ENCODE measurements at places on chromosomes 2 and 18.

DNA sequence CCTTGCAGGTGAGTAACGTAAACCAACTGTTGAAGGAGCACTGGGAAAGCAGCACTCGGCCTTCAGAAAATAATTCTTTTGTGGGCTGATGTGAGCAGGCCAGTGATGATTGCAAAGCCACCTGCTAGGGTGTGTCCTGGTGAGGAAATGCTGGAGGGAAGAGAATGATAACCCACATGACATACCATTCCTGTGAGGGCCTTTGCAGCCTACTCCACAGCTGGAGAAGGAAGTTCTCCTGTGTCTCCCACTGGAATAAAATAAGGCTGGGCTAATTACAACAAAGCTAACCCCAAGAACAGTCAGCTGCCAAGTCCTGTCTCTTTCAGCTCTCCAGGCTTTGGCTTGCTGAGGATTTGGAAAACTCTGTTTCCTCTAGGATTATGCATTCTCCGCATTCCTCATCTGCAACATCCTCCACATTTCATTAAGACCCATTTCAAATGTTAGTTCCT, 16.7 kb upstream of the DSG1 start:
- DNase-seq: no peak

DNA sequence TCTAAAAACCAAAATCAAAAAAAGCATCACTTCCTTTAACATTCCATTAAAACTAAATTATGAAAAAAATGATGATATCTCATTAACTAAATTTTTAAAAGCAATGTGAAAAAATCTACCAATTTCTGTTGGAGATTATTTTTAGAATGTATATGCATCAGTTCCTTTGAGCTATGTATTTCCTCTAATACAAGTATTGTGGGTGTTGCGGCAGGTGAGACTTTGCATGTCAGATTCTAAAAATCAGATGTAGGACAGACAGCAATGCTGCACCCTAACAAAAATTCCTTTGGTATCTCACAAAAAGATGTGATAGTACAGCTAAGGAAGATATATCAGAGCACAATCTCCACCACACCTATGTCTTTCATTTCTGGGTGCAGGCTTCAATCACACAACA, 6.8 kb downstream of the MBD2 start:
- no peak for DNase-seq

DNA sequence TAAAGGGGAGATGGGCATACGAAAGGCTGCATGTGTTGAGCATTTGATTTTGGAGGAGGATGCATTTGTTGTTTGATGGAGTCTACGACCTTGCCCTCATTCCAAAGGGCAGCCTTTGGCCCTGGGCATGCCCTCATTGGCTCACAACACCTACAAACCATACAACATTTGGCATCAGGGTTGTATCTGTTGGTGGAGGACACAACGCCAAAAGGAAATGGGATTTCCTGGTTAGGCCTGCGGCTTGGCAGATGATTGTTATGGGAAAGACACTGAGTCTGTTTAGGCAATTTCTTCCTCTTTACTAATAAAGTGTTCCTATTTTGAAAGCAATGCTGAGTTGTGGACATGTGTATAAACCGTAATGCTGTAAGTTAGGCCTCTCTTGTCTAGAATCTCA, 246.9 kb downstream of the LDLRAD4 start:
- DNase-seq: no peak

DNA sequence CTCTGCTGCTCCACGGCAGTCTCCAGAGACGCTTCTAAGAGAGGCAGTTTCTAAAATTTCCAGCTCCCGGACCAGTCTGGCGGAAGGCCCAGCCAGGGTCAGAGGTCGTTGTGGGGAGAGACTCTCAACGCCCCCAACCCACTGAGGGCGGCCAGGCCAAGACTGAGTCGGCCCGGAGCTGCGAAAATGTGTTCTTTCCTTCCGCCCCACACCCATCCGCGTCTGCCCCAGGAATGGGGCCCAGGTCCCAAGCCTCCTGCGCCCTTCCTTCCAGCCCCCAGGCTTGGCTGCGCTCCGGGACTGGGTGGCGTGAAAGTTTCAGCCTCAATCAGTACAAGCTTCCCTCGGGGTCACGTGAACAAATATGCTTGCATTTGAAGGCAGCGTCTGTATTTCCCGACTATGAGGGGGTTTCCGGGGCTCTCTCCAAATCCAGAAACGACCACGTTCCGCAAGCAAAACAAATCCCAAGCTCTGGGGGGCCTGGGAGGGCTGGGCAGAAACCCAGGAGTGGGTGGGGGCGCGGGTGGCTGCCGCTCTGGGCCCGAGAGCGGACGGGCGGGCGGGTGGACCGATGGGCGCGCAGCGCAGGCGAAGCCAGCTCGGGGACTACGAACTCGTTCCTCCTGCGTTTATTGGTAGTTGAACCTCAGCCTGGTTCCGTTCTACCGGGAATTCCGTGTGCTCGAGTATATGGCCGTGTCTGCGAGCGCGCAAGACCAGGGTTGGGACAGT, 3.3 kb downstream of the HOXD3 start:
- DNase-seq: no peak

GRCh38 chr2:11326677-11327211, 17.7 kb downstream of the ROCK2 start:
- DNase-seq: no peak

DNA sequence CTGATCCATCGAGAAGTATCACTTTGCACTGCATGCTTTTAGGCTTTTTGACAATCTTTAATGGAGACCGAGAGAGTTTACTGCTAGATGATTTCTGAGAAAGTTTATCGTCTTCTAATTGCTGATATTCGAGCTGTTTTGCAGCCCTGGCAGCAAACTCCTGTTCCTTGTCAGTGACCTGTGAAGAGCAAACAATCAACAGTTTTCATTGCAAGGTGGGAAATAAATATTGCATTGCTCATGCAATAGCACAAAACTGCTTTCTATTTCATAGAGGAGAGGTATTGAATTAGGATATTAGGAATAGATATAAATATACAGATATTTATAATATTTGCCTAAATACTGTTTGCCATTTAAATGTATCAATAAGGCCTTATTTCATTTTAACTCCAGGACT, 65.5 kb downstream of the EPB41L3 start:
- DNase-seq: no peak

- no peak for DNase-seq
These were observed 36.7 kb downstream of the IL1R2 start for GRCh38 chr2:102028470-102028869.

DNA sequence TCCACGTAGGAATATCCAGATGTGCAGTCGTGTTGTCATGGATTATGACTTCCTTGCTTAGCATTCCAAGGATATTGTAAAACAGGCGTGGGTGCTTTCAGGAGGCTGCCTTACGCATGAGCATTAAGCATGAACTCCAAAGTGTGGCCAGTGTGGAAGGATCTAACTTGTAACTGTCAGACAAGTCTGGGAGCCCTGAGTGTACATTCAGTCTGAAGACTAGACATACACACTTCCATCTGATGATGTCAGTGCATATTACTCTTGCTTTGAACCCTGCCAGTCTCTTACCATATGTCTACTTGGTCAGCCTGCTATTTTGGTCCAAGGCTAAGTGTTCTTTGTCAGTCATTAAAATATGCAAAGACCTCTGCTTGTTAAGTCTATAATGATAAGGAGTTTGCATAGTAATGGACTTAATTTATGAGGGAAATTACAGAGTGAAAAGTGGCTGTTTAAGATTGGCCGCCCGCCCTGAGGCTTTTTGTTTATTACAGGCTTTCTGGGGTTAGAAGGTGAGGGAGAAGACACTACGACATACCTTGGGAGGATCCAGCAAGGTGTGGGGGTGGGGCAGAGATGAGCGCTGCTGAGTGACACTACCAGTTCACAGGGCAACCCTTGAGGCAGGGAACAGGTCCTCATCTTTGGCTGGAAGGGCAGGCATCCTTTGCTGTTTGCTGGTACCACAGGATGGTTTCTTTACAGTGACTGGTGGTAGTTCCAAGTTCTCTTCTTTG, 48.3 kb downstream of the CABLES1 start:
- DNase-seq: no peak

DNA sequence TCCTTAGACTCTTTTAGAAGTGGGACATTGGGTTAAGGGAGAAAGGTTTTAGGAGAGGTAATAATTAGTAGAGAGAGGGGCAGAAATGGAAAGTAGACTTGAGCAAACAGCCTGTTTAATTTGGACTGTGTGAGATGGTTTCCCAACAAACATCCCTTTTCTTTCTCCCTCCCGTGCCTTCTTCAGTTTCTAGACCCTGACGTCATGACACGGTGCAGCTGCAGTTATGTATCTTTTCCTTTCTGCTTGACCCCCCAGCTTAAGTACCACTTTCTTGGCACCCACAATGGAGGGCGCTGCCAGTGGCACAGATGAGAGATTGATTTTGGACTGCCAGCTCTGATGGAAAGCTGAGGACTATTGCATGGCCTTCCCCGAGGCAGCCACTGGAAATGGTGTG, 86.9 kb upstream of the FAM136A start:
- no peak for DNase-seq

DNA sequence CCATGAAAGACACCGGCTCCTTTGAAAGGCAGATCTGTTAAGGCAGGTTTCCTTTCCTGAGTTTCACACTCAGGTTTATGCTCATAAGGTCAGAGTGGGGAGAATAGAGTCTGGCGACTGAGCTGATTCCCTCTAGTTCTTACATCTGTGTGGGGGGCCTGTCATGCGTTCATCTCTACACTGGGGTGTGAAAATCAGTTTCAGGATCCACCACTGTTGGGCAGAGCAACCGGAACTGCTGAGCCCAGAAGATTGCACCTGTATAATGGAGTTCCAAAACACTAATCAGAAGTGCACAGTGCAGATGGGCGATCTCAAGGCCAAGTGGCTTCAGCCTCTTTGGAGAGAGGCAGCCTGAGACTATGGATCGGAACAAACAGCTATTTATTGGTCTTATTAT, 181.3 kb upstream of the NRP2 start:
- DNase-seq: no peak

- DNase-seq: no peak
These were observed 338.6 kb downstream of the STK39 start for GRCh38 chr2:167908786-167909185.

DNA sequence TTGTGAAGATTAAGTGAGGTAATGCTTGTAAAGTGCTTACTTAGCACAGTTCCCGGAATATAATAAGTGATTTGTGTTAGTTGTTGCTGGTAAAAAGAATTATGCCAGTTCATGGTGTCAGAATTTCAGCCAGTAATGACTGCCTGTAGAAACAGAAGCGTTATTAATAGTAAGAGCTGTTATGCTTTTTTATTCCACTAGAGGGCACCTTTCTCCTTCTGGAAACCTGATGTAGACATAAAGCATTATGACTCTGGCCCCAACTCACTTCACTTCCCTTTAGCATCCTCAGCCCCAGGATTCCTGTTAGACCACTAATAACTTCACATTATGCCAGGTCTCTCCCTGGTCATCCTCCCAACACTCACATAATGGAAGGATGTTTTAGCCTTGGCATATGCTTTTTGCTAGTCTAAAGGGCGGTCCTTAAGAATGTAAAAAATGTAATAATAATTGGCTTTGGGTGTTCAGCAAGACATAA, 34.9 kb downstream of the C18orf54 start:
- DNase-seq: no peak

GRCh38 chr2:238743243-238744065, 104.4 kb upstream of the TWIST2 start:
- DNase-seq: no peak

DNA sequence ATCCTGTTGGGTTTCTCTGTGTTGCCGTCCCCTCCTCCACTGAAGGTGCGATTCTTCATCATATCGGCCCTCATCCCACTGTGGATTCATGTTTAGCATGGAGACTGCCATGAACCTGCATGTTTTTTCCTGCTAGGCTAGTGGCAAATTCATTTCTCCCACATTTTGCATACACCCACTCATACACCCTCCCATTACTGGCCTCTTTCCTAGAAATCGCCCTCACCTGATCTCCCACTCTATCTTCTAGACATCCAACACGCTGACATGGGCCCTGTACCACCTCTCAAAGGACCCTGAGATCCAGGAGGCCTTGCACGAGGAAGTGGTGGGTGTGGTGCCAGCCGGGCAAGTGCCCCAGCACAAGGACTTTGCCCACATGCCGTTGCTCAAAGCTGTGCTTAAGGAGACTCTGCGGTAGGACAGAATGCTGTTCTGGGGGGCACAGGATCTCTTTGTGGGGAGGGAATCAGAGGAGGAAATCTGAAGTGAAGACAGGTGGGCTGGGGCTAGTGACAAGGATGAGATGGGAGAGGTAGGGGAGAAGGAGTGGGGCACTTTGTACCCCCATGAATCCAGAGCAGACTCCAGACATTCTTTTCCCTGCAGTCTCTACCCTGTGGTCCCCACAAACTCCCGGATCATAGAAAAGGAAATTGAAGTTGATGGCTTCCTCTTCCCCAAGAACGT, 17.7 kb downstream of the PRKAG3 start:
- DNase-seq: no peak
